ENCODE measurements at places on chromosomes 5 and 9.

GRCh38 chr5:176878906-176879662, 20.1 kb downstream of the HK3 start:
- DNase-seq, result no peak

DNA sequence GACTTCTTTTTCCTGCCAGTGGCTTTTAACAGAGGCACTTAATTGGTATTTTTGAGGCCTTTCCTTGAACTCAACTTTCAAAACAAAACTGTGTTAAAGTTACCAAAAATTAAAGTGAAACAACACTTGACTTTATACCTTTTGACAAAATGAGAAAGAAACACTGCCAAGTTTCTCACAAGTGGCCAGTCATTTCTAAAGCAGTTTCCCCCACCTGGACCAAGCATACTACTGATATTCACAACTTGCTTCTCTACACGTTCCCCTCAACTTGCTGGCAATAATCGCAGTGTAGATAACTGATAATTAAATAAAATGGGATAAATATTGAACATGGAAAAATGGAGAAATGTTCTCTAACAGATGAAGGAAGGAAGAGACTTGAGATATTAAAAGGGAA, 135.7 kb downstream of the TLR4 start:
- DNase-seq, result no peak

DNA sequence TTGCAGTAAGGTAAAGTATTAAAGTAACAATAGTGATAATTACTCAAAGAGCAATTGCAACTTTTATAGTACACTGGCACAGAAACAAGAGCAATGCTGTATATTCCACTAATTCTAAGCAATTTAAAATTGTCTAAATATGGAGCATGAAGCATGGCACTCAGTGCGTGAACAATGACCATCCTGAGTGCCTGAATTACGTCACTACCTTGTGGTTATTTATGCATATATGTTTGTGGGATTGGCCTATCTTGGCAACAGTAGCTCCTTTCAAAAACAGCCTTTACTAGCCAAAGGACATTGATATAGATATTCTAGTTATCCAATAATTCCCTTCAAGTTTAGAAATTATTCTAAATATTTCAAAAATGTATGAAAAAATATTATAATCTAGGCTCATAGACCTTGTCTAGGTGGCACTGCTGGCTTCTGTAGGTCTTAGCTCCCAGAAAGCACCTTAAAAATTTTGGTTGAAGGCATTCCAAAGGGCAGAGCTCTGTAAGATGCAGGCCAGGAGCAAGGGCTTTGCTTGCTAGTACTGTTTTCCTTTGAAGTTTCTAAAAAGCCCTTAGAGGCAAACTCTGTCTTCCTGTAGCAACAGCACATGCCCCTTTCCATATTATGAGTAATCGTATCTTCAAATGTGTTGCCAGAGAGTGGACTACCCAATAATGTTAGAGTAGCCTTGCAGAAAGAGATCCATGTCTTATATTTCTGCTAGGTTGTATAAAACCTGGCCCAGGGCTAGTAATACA, 719.3 kb downstream of the NR2F1-AS1 start:
- no peak for DNase-seq

DNA sequence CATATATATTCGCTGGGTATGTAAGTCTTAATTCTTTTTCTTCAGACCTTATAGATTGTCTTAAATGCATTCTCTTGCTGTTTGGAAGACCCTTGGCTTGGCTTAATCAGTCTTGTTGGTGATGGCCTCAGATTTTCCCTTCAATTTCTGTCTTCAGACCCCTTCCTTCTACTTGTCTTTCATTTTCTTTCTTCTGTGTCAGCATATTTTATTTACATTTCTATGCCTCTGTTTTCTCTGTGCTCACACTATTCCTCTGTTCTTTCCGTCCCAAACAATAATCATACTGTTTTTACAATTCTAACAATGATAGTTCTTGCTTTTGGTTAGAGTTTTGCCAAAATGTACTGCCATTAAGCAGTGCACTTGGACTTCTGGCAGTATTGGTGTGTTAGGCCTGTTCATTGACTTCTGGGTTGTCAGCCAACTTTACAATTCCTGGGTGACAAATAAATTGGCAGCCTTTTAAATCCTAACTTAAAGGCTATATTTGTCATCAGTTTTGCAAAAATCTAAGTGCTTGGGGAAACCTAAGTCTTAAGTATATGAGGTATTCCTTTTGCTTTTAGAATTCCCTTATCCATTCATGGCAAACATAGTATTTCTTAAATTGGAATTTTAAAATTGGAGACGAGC, 8.0 kb downstream of the SRFBP1 start:
- no peak for DNase-seq

GRCh38 chr5:153517241-153517611, 26.8 kb downstream of the GRIA1 start:
- no peak for DNase-seq

DNA sequence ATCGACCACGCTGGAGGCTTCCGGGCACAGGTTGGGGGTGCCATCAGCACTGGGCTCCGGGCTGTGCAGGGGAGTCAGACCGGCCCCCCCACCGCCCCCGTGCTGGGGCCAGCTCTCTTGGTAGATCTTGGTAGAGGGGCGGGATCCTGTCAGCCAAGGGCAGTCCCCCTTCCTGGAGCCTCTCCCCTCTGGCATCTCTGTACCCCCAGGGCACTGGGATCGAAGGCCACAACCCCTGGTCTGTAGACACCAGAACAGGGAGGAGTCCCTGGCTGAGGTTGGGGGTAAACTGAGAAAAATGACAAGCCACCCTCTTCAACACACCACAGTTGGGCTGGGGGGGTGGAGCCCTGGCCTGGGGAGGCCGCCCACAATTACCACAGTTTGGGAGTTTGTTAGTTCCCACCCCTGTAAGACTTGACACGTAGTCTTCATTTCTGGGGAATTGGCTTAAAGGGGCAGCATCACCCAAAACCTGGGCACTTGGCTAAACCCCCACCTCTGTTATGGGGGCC, 882 bp downstream of the CERCAM start:
- DNase-seq, result no peak

DNA sequence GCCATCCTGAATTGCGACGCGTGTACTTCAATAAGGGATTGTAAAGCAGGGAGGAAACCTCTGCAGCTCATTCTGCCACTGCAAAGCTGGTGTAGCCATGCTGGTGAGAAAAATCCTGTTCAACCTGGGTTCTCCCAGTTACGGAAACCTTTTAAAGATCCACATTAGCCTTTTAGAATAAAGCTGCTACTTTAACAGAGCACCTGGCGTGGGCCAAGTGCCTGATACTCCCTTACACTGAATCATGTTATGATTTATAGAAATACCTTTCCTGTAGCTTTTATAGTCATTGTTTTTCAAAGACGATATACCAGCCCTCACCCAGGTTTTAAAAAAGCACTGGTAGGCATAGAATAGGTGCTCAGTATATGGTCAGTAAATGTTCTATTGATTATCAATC, 48.3 kb downstream of the SFXN1 start:
- DNase-seq, result no peak

DNA sequence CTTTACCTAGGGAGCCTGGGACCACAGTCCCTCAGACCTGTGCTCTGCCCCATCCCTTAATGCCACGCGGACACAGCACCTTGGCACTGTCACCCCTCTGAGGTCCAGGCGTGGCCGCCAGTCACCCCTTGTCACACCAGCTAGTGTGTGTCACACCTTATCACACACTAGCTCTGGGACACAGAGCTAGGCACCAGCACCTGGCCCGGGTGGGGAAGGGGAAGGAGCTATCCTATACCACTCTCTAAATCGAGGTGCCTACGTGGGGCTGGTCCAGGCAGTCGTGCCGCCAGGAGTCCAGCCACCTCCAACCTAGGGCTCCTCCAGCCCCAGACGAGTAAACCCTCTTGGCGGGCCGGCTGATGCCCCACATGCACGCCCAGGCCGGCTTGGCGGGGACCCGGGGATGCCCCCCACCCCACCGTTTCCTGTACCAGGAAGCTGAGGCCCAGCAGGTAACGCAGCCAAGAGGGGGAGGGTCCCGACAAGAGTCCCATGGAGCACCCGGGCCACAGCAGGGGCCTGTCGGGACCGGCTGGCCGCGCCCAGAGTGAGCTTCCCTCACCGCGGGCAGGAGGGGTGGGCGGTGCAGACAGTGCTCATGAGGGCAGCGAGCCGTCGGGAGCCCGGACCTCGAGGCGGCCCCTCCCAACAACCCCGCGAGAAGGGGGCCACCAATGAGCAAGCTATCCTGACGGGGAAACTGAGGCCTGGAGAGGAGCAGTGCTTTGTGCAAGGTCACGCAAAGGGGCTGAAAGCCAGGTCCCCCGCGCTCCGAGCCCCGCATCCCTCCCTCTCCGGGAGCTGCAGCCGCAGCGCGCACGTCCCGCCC, 550 bp downstream of the CORO2A start:
- DNase-seq, result peak; percentile 13

DNA sequence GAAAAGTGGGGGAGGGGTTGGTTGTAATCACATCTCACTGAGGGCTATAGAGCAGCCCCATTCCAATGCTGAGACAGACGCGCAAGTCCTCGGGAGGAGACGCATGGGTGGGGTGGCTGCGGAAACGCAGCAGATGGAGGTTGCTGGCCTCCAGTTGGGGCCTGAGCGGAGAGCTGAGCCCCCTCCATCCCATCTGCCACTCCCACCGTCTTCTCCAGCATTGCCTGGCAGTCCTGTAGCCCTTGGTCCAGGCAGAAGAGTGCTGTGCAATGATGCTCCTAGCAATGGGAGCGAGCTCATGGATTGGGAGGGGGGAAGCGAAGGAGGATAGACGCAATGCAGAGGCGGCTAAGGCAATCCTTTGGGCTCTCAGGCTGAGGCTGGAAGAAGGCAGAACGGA, 79.4 kb upstream of the GLRA1 start:
- no peak for DNase-seq

- DNase-seq, result no peak
Measured at GRCh38 chr5:18686253-18686652, 1052.0 kb downstream of the TAF11L14 start.

- no peak for DNase-seq
Measured at GRCh38 chr5:154447089-154447725, 1.4 kb downstream of the SAP30L start.

GRCh38 chr9:123735376-123735775, 194.6 kb downstream of the DENND1A start:
- DNase-seq, result no peak

DNA sequence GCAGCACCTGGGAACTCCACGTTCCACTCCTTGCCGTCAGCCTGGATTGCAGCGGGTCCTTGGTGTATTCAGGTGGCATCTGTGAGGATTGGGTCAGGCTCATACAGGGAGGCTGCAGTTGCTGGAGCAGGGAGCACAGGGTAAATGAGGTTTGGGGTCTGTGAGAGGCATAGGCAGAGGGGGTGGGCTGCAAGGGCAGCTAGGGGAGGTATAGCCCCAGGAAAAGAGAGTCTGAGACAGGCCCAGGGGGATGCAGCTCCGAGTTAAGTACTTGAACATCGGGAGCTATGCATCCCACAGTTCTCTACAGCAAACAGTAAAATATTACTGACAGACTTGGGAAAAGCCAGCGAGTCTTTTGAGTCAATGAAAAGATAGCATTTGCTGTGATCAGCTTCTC, 101.6 kb downstream of the TRIO start:
- no peak for DNase-seq

- no peak for DNase-seq
Measured at GRCh38 chr9:91939978-91940377, 10.1 kb downstream of the ROR2 start.

- no peak for DNase-seq
Measured at GRCh38 chr9:71628247-71628646, 140.1 kb downstream of the CEMIP2 start.

GRCh38 chr9:107963246-107963645, 473.7 kb upstream of the KLF4 start:
- no peak for DNase-seq

- DNase-seq, result no peak
Measured at GRCh38 chr9:694403-695154, 146.9 kb upstream of the DMRT1 start.

DNA sequence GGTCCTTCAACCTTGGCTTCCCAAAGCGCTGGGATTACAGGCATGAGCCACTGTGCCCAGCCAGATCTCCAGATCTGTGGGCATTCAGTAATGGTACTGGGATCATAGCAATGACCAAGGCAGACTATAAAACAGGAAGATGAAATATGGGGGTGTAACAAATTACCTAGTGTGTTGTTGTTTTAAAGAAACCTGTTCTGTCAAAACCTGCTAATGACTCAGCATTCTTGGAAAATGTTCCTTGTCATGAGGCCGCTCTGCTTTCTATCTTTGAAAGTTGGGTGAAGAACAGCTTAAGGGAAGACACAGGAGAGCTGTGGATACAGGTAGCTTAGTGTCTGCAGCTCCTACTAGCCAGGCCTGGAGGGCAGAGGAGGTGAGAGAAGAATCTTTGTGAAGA, 19.4 kb downstream of the TARS1 start:
- DNase-seq, result no peak

DNA sequence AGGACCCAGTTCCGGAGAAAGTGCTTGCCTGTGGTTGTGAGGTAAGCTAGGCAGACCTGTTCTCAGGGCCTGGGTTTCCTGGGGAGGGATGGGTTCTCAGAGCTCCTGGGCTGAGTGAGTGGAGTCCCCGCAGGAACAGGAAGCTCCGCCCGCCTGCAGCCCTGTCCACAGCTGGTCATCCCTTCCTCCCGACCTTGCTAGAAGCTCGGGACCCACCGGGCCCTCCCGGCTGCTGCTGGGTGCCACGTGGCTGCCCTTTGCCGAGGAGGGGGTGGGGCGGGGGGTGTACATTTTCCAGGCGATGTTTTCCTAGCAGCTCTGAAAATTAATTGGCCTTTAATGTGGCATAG, 198.1 kb downstream of the C9orf50 start:
- DNase-seq, result no peak

- no peak for DNase-seq
Measured at GRCh38 chr5:1855596-1855995, 27.1 kb downstream of the IRX4 start.

GRCh38 chr5:132265336-132266030, 8.0 kb downstream of the PDLIM4 start:
- no peak for DNase-seq

GRCh38 chr5:51657340-51658240, 274.3 kb downstream of the ISL1 start:
- no peak for DNase-seq

DNA sequence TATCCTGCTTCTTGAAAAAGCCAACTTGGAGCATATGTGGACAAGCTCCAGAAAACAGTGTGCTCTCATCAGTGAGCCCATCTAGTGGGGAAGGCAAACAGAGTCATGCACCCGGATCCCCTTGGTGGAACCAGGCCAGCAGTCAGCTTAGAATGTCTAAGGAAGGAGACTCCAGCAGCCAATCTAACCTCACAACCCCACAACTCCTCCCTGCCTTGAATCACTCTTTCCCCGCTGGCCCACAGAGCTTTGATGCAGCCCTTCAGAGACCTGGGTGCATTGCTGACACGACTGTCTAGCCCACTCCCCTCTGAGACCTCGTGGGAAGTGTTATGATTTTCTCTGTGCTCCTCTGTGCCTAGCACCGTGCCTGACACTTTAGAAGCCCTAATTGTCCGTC, 623.7 kb downstream of the BNC2 start:
- DNase-seq, result no peak

- no peak for DNase-seq
Measured at GRCh38 chr5:139969318-139969717, 73.8 kb downstream of the NRG2 start.

GRCh38 chr5:59555596-59555995, 337.9 kb downstream of the PDE4D start:
- DNase-seq, result no peak

GRCh38 chr5:86864051-86864450, 246.3 kb downstream of the COX7C start:
- DNase-seq, result no peak
